ENCODE measurements at places on chromosomes 2 and 18.

- DNase-seq = no peak
Measured at GRCh38 chr2:8847400-8847799, 10.0 kb upstream of the KIDINS220 start.

GRCh38 chr18:73752546-73752945, 395.1 kb downstream of the FBXO15 start:
- DNase-seq = no peak

- DNase-seq = no peak
Measured at GRCh38 chr2:188244383-188244782, 47.3 kb upstream of the GULP1 start.

DNA sequence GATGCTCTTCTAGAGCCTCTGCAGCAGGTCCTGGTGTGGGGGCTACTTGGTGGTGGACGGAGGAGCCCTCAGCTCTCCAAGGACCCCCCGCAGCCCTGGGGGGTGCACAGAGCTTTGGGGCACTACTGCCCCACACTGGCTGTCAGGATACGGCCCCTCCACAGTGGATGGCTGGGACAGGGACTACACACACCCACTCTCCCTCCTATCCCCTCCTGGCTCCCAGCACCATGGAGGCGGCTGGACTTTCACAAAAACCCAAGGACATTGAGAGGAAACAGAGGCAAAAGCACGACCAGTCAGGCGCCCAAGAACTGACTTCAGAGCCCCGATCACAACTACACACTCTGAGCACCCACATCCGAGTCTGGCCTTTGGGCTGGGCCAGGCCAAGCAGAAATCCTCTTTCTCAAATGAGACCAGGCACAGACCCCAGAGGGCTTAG, 12.6 kb downstream of the GPR35 start:
- DNase-seq = no peak

GRCh38 chr2:71166812-71167211, 36.4 kb downstream of the MPHOSPH10 start:
- no peak for DNase-seq

GRCh38 chr18:75582406-75582821, 154.9 kb upstream of the SMIM21 start:
- DNase-seq = no peak

GRCh38 chr2:121256720-121257479, 28.1 kb downstream of the TFCP2L1 start:
- no peak for DNase-seq

GRCh38 chr2:7281231-7282201, 364.3 kb downstream of the RNF144A start:
- DNase-seq = no peak

- no peak for DNase-seq
Measured at GRCh38 chr2:88471083-88471942, 18.8 kb upstream of the FOXI3 start.

GRCh38 chr2:135130751-135131150, 78.7 kb downstream of the RAB3GAP1 start:
- no peak for DNase-seq

DNA sequence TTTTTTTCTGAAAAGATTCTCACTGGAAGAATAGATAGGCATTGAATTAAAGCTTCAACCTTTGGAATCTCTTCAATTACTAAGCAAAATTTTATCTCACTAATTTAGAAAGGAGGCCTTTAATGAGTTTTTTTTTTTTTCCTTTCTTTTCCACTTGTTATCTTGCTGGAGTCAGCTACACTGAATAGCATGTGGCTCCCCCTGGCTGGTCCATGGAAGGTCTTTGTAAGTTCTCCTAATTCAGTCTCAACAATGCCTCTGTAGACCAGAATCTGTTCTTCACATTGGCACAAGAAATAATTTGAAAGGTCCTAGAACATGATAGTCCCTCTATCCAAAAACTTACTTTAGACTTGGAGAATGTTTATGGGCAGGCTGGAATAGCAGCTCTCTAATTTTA, 24.2 kb upstream of the SCN1A start:
- no peak for DNase-seq

GRCh38 chr2:186437719-186438118, 48.3 kb upstream of the ZC3H15 start:
- no peak for DNase-seq

DNA sequence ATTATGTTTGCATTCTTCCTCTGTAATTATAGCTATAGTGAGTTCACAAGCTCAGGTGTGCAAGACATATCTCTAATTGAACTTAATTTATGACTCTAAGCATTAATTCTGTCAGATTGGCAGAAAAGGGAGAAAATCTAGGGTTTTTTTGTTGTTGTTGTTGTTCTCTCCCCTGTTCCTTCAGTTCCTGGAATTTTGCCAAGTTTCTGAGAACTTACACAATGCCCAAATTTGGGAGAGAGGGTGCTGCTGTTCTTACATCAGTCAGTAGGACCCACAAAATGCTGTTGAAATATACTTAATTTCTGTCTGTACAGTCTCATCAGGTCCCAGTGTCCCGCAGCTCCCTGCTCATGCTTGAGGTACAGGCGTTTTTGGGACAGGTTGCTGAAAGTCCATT, 221.8 kb upstream of the RBMS1 start:
- DNase-seq = no peak

DNA sequence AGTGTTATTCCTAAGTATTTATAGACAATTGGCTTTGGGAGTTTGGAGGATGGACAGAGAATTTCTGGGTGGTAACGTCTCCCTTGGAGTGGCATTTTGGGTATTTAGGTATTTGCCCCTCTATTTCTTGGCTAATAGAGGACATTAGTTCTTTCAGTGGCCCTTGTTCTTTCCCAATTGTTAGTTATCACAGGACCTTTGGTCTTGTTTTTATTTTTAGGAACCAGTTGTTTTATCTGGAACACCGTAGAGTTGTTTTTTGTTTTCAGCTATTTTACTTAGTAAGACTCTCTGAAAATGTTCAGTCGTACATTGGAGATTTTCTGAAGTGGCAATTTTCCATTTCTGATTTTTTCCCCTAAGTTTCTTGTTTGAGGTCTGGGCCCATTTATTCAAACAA, 40.5 kb upstream of the TNFRSF11A start:
- DNase-seq = no peak

- no peak for DNase-seq
Measured at GRCh38 chr2:101762451-101763171, 65.1 kb downstream of the MAP4K4 start.

GRCh38 chr2:181348107-181348837, 108.9 kb upstream of the ITGA4 start:
- DNase-seq = no peak

GRCh38 chr2:189548666-189549448, 31.7 kb downstream of the SLC40A1 start:
- no peak for DNase-seq

DNA sequence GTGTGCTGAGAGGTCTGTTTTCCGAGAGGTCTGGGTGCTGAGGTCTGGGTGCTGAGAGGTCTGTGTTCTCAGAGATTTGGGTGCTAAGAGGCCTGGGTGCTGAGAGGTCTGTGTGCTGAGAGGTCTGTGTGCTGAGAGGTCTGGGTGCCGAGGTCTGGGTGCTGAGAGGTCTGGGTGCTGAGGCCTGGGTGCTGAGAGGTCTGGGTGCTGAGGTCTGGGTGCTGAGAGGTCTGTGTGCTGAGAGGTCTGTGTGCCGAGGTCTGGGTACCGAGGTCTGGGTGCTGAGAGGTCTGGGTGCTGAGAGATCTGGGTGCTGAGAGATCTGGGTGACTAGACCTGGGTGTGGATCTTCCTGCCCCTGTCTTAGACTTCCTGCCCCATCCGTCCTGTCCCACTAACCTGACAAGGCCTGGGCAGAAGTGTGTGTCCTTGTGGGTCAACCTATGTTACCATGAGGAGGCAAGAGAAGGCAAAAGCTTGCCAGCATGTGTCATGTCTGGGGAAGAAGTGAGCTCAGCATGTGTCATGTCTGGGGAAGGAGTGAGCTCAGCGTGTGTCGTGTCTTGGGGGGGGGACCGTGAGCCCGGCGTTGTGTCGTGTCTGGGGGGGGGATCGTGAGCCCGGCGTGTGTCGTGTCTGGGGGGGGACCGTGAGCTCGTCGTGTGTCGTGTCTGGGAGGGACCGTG, 69.3 kb downstream of the KCNG2 start:
- DNase-seq = no peak

DNA sequence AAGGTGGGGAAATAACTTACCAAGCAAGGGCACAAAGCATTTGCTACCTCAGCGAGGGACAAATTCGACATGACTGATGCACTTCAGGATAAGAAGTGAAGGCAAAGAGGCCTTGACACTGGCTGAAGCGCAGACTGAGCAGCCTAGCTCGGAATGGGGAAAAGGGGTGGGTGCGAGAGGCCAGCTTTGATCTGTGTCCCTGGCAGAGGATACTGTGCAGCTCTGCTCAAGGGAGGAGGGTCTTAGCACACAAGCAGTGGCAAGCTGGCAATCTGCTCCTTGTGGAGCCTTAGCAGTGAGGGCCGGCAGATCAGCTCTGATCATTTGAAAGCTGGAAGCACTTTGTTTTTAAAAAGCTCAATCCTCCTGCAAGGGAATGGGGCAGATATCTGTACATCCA, 222.3 kb downstream of the ZBTB7C start:
- no peak for DNase-seq

- DNase-seq = no peak
Measured at GRCh38 chr2:8255448-8255800, 426.4 kb upstream of the ID2 start.

GRCh38 chr18:66668706-66669105, 64.8 kb upstream of the CDH19 start:
- DNase-seq = peak; percentile 15

DNA sequence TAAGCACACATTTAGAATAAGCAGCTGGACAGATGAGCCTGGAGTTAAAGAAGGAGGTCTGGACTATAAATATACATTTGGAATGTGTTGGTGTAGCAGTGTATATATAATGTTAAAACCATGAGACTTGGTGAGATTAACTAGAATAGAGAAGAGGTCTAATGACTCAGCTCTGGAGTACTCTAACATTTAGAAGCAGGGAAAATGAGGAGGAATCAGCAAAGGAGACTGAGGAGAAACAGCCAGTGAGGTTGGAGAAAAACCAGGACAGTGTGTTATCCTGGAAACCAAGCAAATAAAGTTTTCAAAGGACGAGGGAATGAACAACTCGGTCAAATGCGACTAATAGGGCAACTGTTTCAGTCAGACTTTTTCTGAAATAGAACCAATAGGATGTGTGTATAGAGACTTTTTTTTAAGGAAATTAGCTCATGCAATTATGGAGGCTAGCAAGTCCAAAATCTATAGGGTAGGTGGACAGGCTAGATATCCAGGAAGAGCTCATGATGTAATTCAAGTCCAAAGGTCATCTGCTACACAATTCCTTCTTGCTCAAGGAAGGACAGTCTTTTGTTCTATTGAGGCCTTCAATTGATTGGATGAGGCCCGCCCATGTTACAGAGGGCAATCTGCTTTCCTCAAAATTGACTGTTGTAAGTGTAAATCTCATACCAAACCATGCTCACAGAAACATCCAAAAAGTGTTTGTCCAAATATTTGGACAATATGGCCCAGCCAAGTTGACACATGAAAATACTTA, 10.8 kb upstream of the SESTD1 start:
- peak; percentile 27 for DNase-seq

GRCh38 chr18:22463076-22463475, 45.4 kb upstream of the CTAGE1 start:
- no peak for DNase-seq

DNA sequence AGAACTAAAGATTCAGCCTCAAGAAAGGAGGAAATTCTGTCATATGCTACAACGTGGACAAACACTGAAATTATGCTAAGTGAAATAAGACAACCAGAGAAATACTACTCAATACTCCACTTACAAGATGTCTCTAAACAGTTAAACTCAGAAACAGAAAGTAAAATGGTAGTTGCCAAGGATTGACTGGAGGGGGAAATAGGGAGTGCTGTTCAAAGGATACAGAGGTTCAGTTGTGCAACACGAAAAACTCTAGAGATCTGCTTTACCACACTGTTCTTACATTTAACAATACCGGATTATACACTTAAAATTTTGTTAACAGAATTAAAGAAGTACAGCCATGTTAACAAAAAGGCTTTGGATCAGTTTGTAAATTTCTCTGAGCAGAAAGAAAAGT, 39.8 kb upstream of the C2orf15 start:
- DNase-seq = no peak

- peak; percentile 42 for DNase-seq
Measured at GRCh38 chr2:119760956-119761275, 1.2 kb downstream of the PTPN4 start.

DNA sequence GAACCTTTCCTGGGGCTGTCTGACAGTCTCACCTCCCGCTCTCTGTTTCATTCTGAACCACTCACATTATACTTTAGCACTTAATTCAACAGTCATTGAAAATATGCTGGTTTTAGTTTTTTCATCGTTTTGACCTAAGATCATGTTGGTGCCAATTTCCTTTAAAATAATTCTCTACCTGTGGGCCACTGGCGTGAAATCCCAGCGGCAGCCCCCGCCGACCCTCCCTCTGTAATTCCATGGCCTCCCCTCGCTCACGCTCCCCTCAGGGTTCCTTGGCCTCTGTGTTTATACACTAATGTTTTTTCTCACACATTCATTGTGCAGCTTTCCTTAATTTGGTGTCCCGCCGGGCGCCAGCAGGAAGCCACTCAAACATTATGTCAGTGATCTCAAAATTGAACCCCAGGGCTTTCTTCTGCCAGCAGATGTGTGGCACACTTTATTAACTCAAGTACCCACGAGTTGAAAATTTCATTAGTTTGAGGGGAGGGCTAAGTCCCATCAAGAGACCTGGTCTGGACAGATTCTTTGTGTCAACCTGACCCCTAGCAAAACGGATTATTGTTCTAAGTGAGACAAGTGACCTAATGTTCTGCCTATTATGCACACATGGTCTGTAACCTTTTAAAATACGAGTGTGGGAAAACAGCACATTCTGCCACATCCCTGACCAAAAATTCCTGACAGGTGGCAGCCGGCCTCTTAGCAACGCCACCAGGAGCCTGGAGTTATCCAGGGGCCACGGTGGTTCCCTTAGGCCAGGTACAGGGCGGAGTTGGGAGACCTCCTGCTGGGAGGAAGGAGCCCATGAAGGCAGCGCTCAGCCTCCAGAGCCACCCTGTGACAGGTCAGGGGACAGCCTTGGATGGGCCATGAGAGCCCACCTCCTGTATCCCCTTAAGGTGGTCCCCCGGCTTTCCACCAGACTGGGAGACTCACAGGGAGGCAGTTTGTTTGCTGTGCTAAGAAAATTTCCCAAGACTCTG, 53.1 kb downstream of the APOB start:
- peak; percentile 54 for DNase-seq

- peak; percentile 32 for DNase-seq
Measured at GRCh38 chr2:168246072-168246482, 1.3 kb downstream of the STK39 start.

DNA sequence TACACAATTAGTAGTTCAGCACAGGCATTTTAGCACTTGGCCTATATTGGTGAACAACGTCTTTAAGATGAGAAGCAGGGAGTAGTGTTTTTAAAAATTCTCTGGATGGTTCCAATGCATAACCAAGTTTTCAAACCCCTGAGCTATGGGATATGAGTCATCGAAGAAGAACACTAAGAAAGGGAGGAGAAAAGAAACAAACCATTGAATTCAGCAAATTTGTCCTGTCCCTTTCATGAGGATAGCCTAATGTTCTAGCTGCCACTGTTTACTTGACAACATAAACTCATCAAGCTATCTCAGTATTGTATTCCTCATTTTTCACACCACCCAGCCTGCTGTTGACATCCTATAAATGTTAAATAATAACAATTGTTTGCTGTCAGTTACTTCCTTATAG, 158.0 kb downstream of the BARD1 start:
- DNase-seq = no peak
